ENCODE measurements at places on chromosomes 5 and 9. TPM values are rescaled to one million over a fixed set of nuclear protein-coding genes. Genes with fewer than 3 reads are reported as not detected.

Gene SPINK13
- polyA plus RNA-seq: 1.1 TPM

GRCh38 chr5:1182633-1183423, 18.6 kb upstream of the SLC6A19 start:
- no peak for DNase-seq
- peaks cover 5% of the 10 kb centered on the region for H3K27me3 ChIP-seq
- no peak overlapping the region for H3K27ac ChIP-seq
- no peaks in the 10 kb centered on the region for H3K4me1 ChIP-seq
- no peak overlapping the region for H3K4me3 ChIP-seq

- H3K4me1 ChIP-seq: no peaks in the 10 kb centered on the region
- H3K36me3 ChIP-seq: no peaks in the 10 kb centered on the region
- H3K4me3 ChIP-seq: no peak overlapping the region
- H3K27ac ChIP-seq: no peak overlapping the region
- no peaks in the 10 kb centered on the region for H3K27me3 ChIP-seq
- DNase-seq: no peak
Observed at GRCh38 chr9:114431770-114432169, 44.0 kb upstream of the AKNA start.

Gene CCDC187
- 0.23 TPM for polyA plus RNA-seq

Gene PCDHB9
- 0.16 TPM for polyA plus RNA-seq

- H3K4me3 ChIP-seq: no peak overlapping the region
- H3K4me1 ChIP-seq: no peaks in the 10 kb centered on the region
- H3K36me3 ChIP-seq: no peaks in the 10 kb centered on the region
- no peak overlapping the region for H3K27ac ChIP-seq
Observed at GRCh38 chr9:100579665-100580064, 1.8 kb downstream of the CAVIN4 start.

- H3K27me3 ChIP-seq: no peaks in the 10 kb centered on the region
- no peak overlapping the region for H3K4me3 ChIP-seq
- DNase-seq: no peak
- no peaks in the 10 kb centered on the region for H3K4me1 ChIP-seq
- no peak overlapping the region for H3K27ac ChIP-seq
- no peaks in the 10 kb centered on the region for H3K36me3 ChIP-seq
Observed at GRCh38 chr5:100273846-100274580, 261.2 kb upstream of the FAM174A start.

DNA sequence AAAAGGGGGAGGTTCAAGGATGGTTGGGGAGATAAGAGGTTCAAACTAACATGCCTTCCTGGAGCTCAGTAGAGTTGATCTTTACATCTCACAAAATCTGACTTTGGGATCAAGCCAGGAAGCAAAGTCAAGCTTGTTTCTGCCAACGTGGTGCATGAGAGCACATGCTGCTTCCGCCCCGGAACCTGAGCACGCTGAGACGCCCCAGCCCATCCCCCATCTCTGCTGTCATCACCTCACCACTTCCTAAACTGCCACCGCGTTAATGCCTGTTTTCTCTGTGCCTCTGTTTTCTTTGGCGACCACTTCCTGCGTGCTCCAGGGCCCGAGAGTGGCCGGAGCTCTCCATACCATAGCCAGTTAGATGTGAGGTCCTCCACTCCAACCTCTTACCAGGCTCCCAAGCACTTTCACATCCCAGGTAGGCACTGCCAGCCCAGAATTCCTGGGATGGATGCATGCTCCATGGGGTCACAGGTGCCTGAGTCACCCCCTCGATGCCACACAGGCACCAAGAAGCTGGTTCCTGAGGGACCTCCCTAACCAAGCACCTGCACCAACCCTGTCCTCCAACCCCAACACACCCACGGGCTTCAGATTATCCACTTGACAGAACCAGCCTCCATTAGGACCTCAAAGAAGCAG, 31.2 kb upstream of the AFAP1L1 start:
- no peaks in the 10 kb centered on the region for H3K36me3 ChIP-seq
- peak; percentile 91 for DNase-seq
- H3K27ac ChIP-seq: peak overlapping the region; percentile 89

DNA sequence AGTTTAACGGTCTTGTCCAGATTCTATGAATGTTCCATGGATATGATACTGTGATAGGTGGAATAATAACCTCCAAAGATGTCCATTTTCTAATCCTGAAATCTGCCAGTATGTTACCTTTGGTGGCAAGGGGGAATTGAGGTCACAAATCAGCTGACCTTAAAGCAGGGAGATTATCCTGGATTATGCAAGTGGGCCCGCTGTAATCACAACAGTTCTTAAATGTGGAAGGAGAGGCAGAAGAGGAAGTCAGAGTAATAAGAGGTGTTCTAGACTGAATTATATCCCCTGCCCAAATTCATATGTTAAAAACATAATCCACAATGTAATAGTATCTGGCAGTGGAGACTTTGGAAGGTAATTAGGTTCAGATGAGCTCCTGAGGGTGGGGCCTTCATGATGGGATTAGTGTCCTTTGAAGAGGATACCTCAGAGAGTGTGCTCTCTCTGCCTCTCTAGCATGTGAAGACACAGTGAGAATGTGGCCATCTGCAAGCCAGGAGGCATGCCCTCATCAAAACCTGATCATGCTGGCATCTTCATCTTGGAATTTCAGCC, 47.6 kb upstream of the ZFAND5 start:
- H3K27ac ChIP-seq: no peak overlapping the region
- no peak for DNase-seq
- no peaks in the 10 kb centered on the region for H3K4me1 ChIP-seq
- H3K36me3 ChIP-seq: no peaks in the 10 kb centered on the region
- no peak overlapping the region for H3K4me3 ChIP-seq

- no peak for DNase-seq
- H3K27ac ChIP-seq: no peak overlapping the region
- no peaks in the 10 kb centered on the region for H3K27me3 ChIP-seq
- no peaks in the 10 kb centered on the region for H3K36me3 ChIP-seq
- H3K4me3 ChIP-seq: no peak overlapping the region
Observed at GRCh38 chr9:123450098-123450770, 94.2 kb downstream of the CRB2 start.

DNA sequence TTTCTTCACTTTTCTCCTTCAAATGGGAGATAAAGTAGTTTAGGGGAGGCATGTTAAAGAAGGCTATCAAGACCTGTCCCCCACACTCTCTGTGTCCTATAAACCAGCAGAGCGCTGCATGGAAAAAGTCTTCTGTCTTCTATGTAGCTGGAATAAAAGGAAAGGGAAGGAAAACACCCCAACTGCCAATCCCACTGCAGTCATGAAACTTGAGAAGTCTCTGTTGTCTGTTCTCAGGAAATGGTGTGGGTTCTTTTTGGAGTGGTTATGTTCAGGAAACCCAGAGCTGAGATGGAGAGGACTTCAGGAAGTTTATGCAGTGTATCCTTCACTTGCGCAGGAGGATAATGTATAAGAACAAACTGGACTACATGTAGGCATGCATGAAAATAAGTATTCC, 274.3 kb downstream of the GAS1 start:
- no peaks in the 10 kb centered on the region for H3K36me3 ChIP-seq
- no peaks in the 10 kb centered on the region for H3K27me3 ChIP-seq
- H3K27ac ChIP-seq: no peak overlapping the region
- no peak overlapping the region for H3K4me3 ChIP-seq

Gene PCDHGB2
- 0.21 TPM for polyA plus RNA-seq

GRCh38 chr5:179224741-179225140, 120.5 kb downstream of the ADAMTS2 start:
- no peak overlapping the region for H3K4me3 ChIP-seq
- no peaks in the 10 kb centered on the region for H3K27me3 ChIP-seq

Gene RANBP17
- 2.1 TPM for polyA plus RNA-seq

Gene MZB1
- 380 TPM for polyA plus RNA-seq

DNA sequence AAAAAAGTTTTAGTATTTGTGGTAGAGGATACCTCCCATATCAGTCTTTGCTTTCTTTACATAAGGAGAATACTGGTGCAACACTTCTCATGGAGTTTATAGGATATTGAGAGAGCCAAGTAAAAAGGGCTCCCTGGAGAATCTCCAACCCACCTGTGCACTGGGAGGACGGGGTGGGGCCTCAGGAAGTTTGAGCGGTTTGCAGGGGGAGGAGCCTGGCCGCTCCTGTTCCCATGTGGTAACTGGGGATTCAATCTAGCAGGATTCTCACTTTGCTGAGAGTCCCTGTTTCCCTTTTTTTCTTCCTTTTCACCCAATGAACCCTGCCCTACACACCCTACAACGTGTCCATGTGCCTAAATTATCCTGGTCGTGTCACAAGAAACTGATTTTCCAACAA, 82.8 kb downstream of the APTX start:
- H3K4me1 ChIP-seq: no peaks in the 10 kb centered on the region
- no peak overlapping the region for H3K27ac ChIP-seq
- no peak for DNase-seq
